ENCODE measurements at places on chromosomes 6 and 20.

DNA sequence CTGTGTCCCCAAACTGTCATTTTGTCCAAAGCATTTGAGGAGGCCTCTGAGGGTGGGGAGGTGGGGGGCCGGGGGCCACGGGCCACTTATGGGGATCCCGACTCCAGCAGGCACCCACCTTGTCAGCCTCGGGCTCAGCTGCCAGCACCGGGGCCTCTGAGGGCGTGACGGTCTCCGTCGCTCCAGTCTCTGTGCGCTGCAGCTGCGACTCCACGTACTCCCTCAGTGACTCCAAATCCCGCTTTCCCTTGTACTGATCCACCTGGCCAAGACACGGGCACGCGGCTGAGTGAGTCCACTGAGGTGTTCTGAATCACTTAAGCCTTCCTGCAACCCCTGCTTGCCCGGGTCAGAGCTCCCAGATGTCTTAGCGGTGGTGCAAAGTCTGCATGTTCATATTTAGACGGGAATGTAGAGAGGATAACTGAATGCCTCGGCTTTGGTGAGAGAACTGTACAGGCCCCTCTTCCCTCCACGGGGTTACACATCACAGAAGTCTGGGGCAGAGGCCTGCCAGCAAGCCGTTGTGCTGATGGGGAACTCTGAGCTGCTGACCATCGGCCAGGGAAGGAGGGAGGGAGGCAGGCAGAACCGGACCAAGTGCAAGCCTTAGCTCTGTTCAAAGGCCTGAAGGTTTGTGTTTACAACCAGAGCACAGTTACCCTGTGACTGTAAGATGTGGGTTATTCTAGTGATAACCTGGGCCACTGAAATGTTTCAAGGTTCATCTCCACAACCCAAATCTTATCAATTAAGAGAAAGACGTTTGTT lies 21.8 kb downstream of the TXNDC5 start:
- DNase-seq, result no peak

DNA sequence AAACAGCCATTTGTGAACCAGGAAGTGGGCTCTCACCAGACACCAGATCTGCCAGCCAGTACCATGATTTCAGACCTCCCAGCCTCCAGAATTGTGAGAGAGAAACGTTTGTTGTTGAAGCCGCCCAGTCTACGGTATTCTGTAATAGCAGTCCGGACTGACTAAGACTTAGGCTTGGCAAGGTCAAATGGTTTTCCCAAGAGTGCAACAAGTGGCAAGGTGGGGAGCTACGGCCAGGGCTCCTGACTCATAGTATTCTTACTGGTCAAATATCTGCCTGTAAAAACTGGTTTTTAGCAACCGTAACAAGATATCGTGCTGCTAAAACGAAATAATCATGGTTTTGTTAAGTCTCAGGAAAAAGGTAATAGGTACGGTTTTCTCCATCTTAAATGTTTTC lies 37.8 kb downstream of the MCUR1 start:
- no peak for DNase-seq

DNA sequence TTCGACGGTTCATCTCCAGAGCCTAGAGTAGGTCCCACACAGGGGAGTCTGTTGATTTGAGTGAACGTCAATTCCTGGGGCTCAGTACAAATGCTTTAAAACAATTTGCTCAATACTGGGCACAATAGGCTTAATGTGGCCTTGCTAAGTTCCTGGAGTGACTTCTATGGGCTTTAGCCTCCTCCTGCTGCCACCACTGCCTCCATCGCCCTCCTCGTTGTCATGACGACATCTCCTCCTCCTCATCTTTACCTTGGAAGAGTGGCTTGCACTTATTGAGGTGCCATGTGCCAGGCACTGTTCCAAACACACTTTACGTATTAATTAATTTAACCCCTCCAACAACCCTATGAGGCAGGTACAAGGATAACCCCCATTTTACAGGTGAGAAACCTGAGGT lies 11.8 kb upstream of the ZMYND8 start:
- DNase-seq, result no peak

- no peak for DNase-seq
These were observed 40.4 kb downstream of the TTI1 start for GRCh38 chr20:37992802-37993409.

DNA sequence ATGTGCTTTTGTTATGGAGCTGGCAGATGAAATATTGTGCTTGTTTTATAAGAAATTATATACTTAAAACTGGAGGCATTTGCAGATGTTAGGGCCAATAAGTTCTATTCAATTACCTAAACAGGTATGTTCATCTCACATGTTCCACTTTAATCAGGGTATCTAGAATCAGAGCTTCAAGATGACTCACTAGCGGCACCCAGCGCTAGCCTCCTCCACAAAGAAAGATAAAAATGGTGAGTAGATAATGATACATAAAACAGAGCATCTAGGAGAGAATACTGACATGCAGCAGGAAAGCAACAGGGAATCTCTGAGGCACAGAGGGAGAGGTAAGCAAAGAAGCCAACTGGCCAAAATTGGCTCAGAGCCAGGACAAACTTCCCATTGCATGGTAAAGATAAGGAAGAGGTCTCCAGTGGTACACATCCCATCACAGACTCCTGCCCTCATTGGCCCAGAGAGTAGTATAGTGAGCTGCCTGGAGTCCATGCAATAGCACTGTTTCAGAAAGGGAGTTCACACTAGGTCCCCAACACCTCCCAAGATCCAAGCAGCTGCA lies 200.7 kb upstream of the SPTLC3 start:
- DNase-seq, result no peak
